ENCODE measurements at places on chromosomes 3 and 15.

GRCh38 chr3:173066044-173067004 is 74.7 kb downstream of the SPATA16 start:
- DNase-seq, result peak; percentile 33

- no peak for DNase-seq
Measured at GRCh38 chr3:183131186-183131725, 31.3 kb downstream of the LAMP3 start.

DNA sequence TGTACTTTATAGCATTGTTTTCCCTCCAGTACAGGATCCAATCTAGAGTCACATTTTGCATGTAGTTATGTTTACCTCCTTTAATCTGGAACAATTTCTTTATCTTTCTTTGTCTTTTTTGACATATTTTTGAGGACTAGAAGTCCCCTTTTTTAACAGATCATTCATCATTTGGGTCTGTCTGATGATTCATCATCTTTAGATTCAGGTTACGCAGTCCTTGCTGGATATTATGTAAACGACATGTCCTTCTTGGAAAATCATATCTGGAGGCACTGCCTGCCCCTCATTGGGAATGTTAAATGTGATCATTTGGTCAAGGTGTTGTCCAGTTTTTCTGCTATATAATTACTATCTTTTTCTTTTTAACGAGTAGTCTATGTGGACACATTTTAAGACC is 18.3 kb downstream of the TGM4 start:
- DNase-seq, result no peak

GRCh38 chr3:136437043-136437442 is 186.9 kb downstream of the PCCB start:
- no peak for DNase-seq

DNA sequence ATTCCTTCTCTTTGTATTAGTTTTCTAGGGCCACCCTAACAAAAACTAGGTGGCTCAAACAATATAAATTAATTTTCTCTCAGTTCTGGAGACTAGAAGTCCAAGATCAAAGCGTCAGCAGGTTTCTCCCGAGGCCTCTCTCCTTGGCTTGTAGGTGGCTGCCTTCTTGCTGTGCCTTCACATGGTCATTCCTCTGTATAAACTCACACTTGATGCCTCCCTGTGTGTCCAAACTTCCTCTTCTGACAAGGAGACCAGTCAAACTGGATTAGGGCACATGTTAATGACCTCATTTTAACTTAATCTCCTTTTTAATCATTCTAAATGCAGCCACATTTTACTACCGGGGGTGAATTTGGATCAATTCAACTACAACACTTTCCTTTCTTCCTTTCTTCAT is 691.1 kb downstream of the DIPK2A start:
- DNase-seq, result no peak

Data from AG10803 (cell line).